ENCODE measurements at places on chromosomes 7 and 10.

DNA sequence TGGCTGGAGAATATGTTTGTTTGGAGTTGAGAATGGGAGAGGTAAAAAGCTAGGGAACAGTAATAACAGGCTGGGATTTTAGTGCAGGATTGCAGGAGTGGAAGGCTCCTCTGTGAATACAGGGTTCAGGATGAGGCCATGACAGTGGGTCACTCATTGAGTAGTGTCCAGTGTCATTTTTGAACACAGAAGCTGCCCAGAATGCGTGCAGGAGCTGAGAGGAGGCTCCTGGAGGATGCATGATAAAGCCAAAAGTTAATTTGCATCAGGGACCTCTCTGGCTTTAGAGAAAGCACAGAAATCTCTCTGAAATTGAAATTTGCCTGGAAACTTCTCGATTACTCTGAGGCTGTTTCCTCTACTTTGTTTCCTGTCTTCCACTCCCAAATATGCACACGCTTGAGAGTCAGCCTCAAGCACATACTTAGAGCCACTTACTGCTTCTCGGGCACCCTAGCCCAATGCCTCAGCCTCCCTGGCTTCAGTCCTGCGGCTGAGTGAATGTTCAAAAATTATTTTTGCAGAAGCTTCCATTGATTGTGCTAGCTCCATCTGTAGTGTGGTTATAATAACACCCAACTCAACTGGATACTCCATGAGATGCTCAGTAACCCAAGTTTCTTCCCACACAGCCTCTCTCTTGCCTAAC lies 1.8 kb upstream of the GALNT17 start:
- no peak overlapping the region for H3K4me3 ChIP-seq
- H3K27me3 ChIP-seq: no peaks in the 10 kb centered on the region
- DNase-seq: peak; percentile 88
- peak overlapping the region; percentile 83 for H3K27ac ChIP-seq

DNA sequence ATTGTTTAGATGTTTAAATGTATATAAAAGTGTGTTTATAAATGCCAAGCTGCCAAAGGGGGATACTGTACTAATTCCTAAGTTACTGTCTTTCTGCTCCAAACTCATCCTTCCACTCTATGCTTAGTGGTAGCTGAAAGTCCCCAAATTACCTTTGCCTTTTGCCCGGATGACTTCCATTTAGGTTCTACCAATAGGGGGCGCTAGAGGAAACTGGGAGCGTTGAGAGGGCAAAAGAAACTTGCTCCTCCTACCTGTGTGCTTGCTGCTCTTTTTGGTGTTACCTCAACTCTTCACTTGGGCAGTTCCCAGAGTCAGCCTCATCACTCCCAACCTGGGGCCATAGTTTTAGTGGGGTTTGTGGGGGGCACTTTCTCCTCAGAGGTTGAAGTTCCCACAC lies 5.9 kb upstream of the OR2A25 start:
- H3K36me3 ChIP-seq: no peaks in the 10 kb centered on the region
- no peaks in the 10 kb centered on the region for H3K27me3 ChIP-seq
- no peak overlapping the region for H3K4me3 ChIP-seq
- no peaks in the 10 kb centered on the region for H3K4me1 ChIP-seq
- DNase-seq: no peak

GRCh38 chr10:12417331-12417730 lies 68.0 kb downstream of the CAMK1D start:
- H3K27me3 ChIP-seq: no peaks in the 10 kb centered on the region
- H3K4me3 ChIP-seq: no peak overlapping the region
- no peak overlapping the region for H3K27ac ChIP-seq
- peaks cover 18% of the 10 kb centered on the region for H3K4me1 ChIP-seq
- H3K36me3 ChIP-seq: no peaks in the 10 kb centered on the region

- H3K4me1 ChIP-seq: no peaks in the 10 kb centered on the region
- H3K36me3 ChIP-seq: no peaks in the 10 kb centered on the region
- no peak overlapping the region for H3K27ac ChIP-seq
These were observed 294.3 kb downstream of the CTNNA3 start for GRCh38 chr10:67401711-67402110.

Data from thyroid gland (tissue), 4 donors.